ENCODE measurements at places on chromosomes 7 and 10.

DNA sequence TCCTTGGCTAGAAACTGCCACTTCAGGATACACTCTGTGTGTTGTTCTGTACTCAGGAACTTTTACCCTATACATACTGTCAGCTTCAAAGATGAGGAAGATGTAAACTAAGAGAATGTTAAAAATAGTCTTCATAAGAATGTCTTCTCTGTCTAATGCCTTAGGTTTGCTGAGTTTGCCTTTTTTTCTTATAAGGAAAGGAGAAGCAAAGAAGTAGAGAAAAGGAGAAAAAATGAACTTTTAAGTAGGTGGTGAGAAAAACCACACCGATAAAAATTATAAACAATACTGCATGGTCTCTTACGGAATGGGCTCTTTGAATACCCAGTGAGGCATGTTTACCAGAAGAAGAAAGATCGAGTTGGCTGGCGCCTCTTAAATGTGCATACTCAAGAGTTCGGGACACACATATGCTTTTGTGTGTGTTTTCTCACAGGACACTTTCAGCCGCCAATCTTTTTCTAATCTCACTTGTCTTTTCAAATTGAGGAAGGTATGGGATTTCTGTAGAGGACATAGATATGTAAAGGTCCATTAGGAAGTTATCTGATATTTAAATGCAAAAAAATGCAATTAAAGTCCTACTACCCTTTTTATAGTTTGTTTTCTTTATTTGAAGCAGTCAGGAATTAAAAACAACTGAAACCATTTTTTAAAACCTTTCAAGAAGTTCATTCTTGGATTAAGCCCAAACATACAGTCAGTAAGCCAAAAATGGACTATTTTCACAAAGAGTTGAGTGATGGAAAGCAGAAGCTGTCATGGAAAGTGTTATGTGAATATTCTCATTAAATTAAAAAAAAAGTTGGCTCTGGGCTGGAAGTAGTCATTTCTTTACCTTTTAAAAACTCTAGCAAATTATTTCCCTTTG lies 100.6 kb upstream of the MDFIC start:
- DNase-seq, result peak; percentile 52

GRCh38 chr7:44445986-44446671 lies 44.3 kb downstream of the NUDCD3 start:
- DNase-seq, result no peak

DNA sequence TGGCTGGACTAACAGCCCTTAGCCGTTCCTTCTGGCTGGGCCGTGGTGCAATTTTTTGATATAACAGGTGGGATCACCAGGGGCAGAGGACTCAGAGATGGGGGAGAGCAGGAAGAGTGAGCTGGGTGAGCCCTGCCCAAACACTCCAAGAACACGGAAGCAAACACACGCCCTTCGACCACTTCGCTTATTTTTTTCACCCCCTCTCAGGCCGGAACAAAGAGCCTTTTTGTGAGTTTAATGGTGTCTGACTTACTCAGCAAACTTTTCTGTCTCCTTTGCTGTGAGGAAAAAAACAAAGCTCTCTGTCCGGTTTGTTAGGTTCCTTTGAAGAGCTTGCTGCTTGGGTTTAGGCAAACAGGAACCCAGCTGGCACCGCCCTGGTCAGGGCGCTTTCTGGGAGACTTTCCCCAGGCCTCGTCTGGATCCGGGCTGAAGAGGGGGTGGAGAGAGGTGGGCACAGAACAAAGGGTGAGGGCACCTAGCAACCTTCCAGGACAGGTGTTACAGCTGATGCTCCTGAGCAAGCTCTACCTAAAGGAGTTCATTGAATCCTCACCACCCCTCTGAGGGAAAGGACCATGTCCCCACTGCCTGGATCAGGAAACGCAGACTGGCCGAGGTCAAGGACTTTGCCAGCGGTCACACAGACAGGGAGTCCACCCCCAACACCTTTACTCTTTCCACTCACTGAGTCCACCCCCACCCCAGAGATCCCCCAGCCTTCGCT lies 23.3 kb downstream of the CALML3 start:
- peak; percentile 50 for DNase-seq

GRCh38 chr7:138797715-138798320 lies at the start of the genes ATP6V0A4 and TMEM213:
Gene ATP6V0A4, minus strand, starts transcription at chr7:138798196. Its CDS starts 26,949 bp downstream, at chr7:138771247.
Gene TMEM213, plus strand, starts transcription at chr7:138797994. Its CDS starts 111 bp downstream, at chr7:138798105.
- DNase-seq, result no peak

DNA sequence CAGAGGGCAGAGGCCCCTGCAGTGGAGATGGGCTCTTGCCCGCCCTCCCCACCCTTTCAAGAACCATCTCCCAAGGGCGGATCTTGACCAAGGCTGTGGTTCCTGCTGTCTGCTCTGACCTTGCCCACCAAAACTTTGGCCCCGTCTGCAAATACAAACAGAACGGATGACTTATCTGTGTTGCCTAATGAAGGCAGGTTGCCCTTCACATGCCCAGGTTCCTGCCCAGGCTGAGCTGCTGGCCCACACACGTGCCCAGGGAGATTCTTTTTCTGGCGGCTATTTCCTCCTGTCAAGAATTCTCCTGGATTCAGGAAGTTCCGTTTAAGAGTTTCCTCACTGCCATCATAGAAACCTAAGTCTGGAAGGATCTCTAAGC lies 78.3 kb downstream of the PROSER2 start:
- no peak for DNase-seq

DNA sequence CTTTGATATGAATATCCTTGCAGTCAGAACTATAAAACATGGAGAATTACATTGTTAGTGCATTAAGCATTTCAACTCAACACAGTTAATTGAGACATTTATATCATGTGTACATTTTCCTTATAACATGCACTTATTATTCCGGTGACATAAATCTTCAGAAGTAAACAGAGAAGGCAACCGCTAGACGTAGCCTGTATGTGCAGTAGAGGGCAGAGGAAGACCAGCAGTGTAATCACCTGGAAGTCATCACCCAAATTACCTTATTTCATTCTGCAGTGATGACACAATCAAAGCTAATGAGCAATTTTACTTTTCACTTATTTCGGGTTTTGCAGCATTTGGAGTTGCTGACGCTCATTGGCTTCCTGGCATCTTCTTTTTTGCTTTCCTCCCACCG lies 394.6 kb downstream of the SDK1 start:
- DNase-seq, result no peak

DNA sequence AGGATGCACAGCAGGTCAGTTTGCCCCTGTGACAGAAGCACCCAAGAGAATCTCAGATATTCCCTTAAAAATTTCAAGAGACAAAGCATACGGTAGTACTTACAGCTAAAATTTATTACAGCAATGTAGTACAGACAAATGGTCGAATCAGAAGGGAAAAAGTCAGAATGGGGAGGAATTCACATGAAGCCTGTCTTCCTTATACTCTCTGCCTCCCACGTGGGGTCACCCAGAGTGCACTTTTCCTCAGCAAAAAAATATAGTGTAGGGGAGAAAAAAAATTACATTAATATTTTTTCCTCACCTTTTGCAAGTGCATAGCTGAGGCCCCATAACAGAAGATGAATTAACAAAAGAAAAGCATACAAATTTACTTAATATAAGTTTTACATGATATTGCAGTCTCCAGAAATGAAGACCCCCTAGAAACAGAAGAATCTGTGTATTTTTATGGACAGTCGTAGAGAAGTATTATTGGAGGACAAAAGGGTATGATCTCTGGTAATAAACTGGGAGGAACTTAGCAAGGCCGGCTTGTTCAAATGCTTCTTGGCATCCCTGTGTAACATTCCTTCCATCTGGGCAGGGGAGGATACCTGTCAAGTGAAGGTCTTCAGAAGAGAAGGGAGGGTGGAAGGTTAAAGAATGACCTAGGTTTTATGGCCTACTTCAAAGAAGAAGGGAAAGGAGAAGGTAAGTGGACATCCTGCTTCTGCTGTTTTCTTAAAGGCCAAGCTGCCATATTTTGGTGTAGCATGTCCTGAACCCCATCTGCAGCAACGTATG lies 270.6 kb upstream of the MAGI2 start:
- DNase-seq, result peak; percentile 22

- DNase-seq, result no peak
Measured at GRCh38 chr10:125720002-125720382, 483 bp downstream of the EDRF1 start.

GRCh38 chr7:92723943-92724342 lies 112.4 kb downstream of the CDK6 start:
- no peak for DNase-seq

- DNase-seq, result no peak
Measured at GRCh38 chr7:132394283-132395198, 181.7 kb downstream of the PLXNA4 start.

- DNase-seq, result peak; percentile 13
Measured at GRCh38 chr7:21771906-21772610, 173.6 kb downstream of the CDCA7L start.

DNA sequence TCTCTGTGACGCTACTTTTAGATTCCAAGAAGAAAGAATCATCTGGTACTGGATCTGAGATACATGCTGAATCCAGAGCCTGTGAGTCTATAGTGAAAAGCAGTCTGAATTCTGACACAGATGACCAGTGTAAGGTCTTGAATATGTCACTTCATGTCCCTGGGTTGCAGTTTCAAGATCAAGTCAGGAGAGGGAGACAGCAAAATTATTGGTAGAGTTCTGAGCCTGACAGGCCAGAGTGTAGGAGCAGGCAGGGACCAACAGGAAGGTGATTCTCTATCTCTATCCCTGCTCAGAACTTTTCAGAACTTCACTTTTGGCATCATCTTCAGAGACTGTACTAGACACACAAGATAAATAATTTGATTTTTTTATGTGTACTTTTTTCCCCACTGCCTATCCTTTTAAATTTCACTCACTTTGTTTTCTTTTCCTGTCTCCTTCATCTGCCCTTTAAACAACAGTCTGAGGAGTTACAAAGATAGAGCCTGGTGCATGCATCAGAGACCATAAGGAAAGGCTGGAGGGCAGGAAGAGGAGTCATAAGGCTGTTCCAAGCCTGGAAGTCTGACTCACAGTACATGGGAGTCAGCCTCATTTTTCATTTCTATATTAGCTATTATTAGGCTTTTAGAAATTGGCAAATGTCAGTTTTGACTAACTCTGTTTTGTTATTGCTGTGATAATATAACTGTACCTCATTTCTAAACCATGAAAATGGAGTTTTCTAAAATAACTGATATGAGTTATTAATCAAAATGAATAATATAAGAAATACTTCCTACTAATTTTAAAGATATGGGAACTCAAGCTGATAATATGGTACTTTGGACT lies 120.2 kb upstream of the TMEM229A start:
- DNase-seq, result peak; percentile 48
